ENCODE measurements at places on chromosomes 4 and X.

DNA sequence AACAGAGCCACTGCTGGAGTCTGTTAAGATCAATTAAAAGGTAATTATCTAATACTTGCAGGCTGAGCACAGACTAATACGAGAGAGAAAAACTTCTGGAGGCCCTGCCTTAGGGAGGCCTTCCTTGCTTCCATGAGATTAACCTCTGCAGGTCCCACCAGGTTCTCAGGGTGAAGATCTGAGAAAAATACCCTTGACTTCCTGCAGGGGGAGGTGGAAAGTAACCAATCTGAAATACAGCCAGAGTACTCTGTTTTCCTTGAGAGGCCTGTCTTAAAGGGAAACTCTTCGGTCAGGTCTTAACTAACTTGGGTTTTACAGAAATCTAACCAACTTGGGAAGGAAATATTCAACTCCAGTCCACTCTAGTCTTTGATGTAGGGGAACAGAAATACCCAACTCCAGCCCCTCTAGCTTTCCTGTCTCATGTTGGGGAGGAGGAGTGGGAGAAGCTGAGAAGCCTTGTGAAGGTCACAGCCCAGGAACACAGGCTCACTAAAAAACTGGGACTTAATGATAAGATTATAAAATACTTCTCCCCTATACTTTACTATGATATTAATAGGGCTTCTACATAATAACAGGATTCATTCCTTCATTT is 77.1 kb downstream of the TBCK start:
- DNase-seq, result peak; percentile 13

DNA sequence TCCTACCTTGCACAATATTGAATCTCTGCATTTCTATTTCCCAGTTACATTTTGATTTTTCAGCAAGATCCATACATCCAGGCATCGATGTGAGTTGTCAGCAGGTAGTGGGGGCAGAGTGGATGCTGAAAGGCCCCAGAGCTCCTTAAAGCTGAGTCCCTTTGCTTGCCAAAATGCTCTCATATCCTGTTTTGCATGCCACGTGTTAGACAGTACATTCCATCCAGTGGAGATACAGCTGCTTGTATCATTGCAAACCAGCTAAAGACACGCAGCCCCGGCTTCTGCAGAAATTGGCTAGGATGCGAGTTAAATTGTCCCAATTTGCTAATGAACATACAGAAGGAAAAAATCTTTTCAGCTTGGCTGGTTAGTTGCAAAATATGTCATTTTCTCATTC is 179.6 kb upstream of the MXRA5 start:
- peak; percentile 70 for DNase-seq

GRCh38 chrX:153947009-153947769 is 2.7 kb upstream of the RENBP start:
- DNase-seq, result peak; percentile 51

DNA sequence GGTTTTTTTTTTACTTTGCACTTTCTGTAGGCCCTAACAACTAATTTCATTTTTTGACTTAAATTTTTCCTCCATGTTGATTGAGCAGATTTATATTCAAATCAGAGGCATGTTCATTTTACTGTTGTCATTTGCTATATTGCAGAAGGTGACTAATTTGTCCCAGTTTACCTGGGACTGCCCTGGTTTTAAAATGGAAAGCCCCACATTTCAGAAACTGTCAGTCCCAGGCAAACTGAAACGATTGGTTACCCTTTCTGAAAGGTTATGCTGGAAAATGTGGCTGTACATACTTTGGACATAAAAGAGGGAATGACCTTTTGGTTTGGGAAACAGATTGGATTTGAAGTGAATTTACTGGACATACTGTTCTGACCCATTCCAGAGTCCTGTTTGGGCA is 160.0 kb downstream of the SPCS3 start:
- no peak for DNase-seq

DNA sequence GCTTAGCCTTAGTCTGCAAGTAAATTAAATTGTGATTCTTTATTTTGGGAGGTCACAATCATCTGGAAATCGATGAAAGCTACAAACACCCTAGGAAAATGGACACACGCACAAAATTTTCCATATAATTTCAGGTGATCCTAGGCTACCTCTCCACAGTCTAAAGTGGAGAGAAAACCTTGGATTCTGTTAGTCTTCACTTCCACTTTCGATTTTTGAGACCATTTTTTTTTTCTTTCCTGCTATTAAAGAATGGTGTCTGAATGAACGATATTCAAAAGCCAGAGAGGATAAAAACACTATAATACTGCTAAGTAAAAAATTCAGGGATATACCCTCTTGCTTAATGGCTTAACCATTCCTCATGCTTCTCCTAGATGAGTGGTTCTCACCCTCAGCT is 1.7 kb downstream of the FBXL5 start:
- no peak for DNase-seq

DNA sequence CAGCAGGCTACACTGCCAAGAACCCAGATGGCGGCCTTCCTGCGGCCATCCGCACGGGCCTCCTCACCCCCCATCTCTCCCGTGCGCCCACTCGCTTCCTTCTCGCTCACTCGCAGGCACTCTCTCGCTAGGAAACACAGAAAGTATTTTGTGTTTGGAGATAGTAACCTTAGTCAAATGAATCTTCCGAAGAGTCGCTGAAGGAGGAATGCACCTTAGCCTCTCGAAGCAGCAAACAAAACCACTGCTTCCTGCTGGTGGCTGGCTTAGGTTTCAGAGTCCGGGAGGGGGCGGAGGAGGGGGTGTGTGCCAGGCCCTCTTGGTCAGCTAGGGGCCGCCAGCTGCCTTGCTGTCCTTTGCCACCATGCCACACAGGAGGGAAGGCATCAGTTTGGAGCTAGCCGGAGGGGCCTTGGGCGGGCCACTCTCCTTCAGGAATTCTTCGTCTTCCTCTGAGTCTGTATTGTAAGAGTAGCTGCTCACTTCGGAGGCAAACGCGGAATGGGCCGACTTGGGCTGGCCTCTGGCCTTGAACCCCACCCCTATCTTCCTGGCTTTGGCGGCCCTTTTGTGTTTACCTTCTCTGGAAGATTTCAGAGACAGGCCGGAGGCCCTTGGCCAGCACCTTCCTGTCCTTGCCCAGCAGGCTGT is 73.2 kb upstream of the UCP1 start:
- DNase-seq, result no peak

DNA sequence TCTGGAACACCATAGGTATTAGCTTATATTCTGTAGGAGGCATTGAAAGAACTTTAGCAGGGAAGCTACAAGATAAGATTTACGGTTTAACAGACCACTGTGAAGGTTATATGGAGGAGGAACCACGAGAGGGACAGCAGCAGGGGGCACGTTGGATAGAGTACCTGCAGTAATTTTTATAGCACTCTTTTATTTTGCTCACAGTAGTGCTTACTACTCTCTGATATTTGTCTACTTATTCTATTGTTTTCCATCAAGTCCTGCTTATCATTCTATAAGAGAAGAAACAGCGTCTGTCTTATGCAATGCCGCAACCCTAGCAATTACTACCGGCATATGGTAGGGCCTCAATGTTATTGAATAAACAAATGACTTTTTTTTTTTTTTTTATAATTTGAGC is 122.5 kb downstream of the PCDH7 start:
- DNase-seq, result no peak

DNA sequence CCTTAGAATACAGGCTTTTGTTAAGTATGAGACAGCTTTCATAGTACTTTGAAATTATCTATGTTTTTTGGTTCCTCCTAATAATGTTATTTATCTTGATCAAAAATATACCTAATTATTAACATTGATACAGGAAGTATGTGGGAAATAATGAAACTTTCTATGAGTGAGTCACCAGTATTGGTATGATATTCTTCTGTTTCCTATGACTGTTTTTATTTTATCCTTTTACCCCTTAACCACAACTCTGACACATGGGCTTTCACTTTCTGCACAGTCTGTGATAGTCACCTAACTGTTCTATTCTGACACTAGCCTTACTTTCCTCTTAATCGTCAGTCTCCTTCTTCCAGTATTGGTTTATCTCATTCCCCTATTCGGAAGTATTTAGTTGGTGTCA is 4.7 kb downstream of the THAP9 start:
- DNase-seq, result no peak

DNA sequence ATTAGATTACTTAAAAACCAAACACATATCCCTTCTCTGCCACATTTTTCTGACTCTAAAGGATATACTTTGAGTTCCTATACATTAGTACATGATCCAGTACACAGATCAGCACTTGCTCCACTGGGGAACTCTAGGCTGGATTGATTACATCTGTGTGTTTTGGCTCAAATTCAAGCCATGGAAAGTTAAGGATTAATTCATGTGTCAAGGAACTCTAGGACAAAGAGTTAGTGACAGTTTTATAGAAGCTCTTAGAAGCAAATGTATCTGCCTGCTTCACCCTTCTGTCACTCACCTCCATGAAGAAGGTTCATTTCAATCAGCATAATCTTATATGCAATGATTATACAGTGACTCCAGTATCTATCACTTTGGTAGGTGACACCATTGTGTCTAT is 43.2 kb downstream of the SCFD2 start:
- no peak for DNase-seq

GRCh38 chrX:82534086-82534597 is 973.9 kb upstream of the POU3F4 start:
- no peak for DNase-seq

- DNase-seq, result peak; percentile 82
These were observed 235.6 kb upstream of the JADE1 start for GRCh38 chr4:128573781-128574508.

DNA sequence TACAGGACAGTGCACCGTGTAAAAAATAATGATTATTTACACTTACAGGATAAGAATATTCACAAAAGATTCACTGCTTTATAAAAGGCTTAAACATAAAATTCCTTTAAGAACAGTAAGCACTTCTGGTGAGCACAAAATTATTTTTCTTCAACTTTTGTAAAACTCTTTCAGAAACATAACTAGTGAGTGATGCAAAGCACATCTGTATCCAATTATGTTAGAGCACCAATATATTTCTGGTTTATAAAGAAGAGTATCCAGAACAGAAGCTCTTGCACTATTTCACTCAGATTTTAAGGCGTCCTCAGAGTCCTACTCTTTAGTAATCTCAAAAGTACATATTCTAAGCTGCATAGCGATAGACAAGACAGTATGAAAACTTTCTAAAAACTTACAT is 276.0 kb downstream of the C4orf33 start:
- DNase-seq, result peak; percentile 12

DNA sequence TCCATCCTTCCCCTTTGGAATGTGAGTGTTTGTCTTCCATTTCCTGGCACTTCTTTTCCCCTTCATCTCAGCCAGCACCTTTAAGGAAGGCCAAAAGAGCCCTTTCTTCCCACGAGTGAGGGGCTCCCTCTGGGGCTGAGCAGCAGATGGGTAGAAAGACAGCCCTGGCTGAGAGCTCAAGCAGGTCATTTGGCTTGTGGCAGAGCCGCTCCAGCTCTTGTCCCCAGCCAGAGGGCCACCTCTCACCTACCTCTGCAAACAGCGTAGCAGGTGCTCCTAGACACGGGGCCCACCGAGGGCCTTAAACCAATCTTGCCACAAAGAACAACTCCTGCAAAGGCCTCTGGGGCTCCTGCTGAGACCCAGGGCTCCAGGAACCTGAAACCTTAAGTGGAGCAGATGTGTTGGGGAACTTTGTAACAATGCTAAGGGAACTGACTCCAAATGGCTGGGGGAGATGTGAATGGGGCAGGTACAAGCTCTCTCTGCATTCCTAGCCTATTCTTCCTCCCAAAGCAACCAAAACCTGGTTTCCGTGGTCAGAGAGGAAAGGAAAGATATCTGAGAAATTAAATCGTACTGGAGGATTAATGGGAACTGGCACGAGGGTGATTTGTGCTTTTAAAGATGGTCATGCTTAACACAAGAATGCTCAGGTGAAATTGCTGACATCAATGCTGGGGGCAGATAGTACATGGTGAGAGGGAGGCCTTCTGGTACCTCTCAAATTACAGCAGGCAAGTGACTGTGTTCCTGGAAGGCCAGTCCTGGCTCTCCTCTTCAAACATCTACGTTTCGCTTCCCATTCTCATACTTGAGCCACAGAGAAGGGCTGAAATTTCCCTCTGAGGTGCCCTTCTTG is 27.0 kb downstream of the TFDP3 start:
- no peak for DNase-seq

DNA sequence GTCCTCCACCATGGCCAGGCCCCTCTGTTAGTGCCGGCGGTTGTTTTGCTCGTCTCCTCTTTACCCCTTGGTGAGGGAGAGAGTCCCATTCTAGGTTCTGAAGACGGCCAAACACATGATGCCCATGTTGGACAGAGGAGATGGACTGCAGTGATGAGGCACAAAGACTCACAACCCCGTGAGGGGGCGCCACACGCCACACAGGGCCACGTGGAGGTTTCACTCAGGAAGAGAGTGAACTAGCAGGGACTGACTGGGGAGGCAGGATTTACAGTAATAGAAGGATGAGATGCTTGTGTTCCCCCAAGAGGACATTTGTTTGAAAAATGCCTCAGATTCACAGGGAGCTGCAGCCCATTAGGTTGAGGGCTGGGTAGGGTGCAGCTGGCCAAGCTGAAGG is 655.3 kb upstream of the FRG1 start:
- DNase-seq, result no peak

DNA sequence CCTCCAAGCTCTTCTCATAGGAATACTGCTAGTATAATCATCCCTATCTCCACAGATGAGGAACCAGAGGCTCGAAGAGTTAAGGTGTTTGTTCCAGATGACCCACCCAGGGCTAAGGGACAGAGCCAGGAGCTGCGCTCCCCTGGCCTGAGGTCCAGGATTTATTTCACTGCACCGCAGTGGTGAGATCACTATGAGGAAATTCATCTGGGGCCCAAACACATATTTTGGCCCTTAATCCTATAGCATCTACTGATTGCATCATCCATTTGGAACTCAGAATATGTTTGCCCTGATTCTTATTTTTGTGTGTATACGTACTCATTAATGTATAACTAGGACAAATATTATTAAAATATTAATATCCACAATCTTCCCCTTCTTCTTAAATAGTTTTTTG is 100.1 kb upstream of the RBPJ start:
- DNase-seq, result peak; percentile 60

GRCh38 chr4:15007201-15007600 is 4.9 kb downstream of the CPEB2 start:
- DNase-seq, result no peak

- no peak for DNase-seq
These were observed 52.8 kb upstream of the RHOH start for GRCh38 chr4:40143926-40144508.

- no peak for DNase-seq
These were observed 131.3 kb downstream of the RTL3 start for GRCh38 chrX:78527818-78528217.

DNA sequence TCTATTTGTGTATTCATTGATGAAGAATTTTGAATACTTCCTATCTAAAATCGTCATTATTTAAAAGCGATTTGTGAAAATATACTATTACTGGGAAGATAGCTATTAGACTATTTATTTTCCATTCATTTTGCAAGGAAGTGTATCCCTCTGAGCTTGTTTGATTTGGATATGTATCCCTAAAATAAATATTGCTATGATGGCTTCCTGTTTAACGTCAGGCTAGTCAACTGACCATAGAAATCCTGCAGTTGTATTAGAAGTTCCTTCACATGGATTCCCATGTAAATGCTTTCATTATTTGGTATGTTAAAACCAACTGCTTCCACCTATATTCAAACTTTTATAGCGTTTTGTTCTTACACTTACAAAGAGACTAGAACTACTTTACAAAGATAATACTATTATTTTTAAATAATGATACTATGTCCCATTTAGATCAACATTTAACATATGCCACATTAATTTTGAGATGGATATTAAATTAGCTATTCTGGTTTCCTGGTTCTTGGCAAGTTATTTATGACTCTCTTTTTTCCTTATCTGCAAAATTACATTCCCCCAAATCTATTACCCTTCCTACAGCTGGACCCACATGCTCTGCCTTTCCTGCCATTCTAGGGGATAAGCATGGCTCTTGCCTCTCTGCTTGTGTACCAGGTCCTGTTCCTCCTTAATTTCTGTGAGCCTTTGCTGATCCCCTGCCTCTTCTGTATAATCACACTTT is 26.7 kb upstream of the PDE5A start:
- DNase-seq, result no peak

Data from fibroblast of skin of left quadriceps (primary cell).